HuH-7 (cell line): ENCODE measurements at places on chromosomes 12 and 14.

- DNase-seq: no peak
Measured at GRCh38 chr14:67933266-67933665, 113.7 kb downstream of the RAD51B start.

DNA sequence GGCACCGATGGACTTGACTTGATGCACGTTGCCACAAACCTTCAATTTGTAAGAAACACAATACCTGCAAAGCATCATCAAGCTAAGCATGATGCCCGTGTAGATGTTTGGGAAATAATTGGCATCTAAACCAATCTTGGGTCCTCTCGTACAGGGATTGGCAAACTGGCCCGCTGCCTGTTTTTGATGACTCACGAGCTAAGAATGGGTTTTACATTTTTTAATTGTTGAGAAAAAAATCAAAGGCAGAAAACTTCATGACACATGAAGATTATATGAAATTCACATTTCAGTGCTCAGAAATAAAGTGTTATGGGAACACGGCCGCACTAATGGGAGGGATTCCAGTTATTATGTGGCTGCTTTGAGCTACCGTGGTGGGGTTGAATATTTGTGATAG lies 10.9 kb downstream of the MTA1 start:
- DNase-seq: no peak

GRCh38 chr12:69886109-69886508 lies 61.1 kb downstream of the MYRFL start:
- DNase-seq: no peak

- no peak for DNase-seq
Measured at GRCh38 chr14:102777711-102778337, 575 bp downstream of the TRAF3 start.

DNA sequence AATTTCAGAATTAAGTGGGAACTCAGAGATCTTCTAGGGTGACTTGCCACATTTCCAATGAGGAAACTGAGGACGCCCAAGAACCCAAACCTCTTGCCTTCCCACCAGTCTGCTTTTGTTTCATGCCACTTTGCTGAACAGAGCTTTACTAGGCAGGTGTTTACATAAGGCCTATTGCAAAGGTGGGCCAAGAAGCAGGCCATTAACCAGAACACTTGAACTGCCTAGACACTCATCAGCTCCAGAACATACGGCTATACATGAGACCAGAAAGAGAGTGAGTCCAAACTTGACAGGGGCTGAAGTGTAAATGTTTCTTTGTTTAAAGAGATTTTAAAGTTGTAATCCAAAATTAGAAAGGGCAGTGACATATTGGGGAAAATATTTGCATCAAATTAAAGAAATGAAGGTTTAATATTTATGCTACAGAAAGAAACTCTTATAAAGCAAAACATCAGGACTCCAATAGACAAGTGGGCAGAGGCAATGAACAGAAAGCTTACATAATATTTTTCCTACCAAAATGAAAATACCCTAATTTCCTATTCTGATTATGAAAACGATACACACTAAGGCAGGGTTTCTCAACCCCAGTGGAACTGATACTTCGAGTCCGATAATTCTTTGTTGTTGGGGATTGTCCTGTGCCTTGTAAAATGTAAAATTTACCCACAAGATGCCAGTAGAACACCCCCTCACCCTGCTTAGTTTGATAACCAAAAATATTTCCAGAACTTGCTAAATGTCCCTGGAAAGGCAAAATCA lies 11.7 kb downstream of the BATF start:
- no peak for DNase-seq

GRCh38 chr14:63573581-63573980 lies 30.4 kb upstream of the PPP2R5E start:
- no peak for DNase-seq

GRCh38 chr12:76622351-76622750 lies 62.8 kb upstream of the OSBPL8 start:
- DNase-seq: no peak

- no peak for DNase-seq
Measured at GRCh38 chr12:96365604-96366380, 34.4 kb downstream of the CDK17 start.

DNA sequence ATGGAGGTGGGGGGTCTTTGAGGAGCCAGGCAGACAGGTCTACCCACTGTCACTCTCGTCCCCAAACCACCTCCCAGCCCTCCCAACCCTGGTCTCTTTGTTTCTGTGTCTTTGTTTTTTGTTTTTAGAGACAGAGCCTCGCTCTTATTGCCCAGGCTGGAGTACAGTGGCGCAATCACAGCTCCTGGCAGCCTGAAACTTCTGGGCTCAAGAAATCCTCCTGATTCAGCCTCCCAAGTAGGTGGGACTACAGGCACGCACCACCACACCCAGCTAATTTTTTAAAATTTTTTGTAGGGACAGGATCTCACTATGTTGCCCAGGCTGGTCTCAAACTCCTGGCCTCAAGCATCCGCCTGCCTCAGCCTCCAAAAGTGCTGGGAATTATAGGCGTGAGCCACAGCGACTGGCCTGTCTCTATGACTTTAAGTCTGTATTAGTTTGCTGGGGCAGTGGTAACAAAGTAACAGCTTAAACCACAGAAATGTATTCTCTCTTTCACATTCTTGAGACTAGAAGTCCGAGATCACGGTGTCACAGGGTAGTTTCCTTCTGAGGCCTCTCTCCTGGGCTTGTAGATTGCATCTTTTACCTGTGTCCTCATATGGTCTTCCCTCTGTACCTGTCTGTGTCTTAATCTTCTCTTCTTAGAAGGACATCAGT lies 26.1 kb downstream of the DTX1 start:
- DNase-seq: no peak

DNA sequence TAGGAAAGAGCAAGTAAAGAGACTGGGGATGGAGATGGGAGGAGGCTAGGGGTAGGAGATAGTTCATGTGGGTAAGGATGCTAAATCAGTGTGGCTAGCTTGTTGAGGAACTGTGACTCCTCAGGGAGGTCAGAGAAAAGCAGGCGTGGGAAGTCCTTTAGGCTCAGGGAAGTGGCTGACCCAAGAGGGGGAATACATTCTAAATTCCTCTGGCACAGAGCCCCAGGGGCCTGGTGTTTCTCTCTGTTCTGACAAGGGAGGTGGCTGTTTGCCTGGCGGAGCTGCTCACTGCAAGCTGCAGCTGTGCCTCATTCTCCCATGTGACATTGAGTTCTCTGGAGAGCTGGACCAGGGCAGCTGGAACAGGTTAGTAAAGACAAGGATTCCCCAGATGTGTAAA lies 152.2 kb upstream of the SLC38A2 start:
- no peak for DNase-seq

- no peak for DNase-seq
Measured at GRCh38 chr14:96205059-96205977, 679 bp downstream of the BDKRB2 start.

DNA sequence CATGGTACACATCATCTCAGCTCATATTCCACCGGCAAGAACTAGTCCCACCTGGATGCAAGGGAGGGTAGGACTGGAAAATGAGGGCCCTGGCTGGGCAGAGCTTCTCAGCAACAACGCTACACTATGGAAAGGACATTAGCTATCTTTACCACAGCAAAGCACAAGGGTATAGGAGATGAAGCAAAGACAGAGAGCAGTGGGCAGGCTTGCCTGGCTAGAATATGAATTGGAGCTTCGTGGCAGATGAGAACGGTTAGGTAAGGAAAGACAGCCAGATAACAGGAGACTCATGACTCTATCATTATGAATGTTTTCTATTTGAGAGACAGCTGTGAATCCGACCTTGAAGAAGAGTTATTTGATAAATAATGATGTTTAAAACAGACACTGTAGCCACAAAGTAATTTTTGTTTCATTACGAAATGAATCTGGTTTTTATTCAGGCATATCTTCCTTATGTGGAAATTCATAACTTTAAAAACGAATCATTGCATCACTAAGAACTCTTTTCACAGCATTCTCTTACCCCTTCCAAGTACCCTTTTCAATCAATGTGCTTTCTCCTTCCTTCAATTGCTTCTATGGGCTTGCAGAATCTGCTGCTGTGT lies 59.1 kb upstream of the PCED1B start:
- DNase-seq: no peak

DNA sequence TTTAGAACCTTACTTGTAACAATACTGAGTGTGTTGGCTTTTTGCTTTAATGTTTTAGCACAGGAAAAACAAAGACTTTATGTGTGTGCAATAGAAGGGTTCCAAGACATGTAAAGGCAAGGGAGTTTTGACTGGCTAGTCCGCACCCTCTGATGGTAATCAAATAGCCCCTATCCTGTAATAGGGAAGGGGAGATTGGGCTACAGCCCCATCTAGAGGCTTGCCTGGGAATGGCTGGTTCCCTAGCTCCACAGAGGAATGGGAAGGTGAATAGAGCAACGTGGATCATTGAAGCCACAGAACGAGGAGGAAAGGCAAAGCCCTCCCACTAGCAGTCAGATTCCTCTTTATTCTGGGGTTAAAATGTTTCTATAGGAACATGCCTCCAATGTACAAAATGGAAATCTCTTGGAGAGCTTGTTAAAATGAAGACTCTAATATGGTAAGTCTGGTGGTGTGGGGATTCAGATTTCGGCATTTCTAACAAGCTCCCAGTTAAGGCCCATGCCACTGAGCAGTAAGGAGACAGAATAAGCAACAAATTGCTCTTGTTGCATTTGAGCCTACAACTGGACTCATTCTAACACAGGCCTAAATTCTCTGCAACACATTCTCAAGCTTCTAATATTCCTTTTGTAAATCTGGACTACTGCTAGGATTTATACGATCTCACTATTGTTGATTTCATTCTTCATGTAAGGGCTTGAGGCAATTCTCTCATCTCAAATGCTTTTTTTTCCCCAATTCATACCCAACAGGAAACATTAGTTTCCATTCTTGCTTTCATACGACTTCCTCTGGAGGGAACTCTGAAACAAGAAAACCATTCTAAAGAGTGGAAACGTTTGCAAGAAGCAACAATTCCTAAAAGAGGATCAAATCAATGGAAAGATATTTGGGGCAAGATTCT lies 57.1 kb downstream of the NIN start:
- peak; percentile 58 for DNase-seq

GRCh38 chr12:124588751-124589267 lies 21.4 kb upstream of the NCOR2 start:
- no peak for DNase-seq

DNA sequence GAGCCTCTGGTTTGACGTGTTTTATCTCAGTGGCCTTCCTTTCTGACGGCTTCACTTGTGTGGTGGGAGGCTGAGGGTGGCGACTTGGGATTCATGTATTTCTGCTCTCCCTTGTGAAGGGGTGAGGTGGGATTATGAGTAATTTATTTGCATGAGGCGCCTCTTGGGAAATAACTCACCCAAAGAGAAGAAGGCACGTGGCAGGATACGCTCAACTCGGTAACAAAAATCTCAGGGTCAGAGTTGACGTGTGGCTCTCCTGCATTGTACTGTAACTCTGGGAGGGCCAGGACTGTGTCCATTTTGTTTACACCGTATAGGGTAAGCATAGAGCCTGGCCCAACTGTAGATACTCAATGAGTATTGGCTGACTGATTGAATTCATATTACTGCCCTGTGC lies 14.6 kb upstream of the C1S start:
- DNase-seq: no peak

DNA sequence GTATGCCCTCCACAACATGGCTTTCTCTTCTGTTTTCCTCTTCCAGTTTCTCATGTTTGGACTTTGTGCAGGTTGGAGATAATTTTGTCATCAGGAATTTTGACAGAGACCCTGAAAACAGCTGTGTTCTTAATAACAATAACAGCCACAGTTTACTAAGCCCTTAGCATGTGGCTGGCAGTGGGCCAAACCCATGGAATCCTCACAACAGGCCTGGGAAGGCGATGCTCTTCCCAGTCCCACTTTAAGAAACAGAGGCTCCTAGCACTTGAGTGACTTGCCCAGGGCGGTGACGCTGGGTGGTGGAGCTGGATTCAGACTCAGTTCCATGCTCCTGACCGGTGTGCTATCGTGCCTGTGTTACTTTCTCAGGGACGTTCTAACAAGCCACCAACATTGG lies 20.1 kb upstream of the PLEKHG3 start:
- no peak for DNase-seq

GRCh38 chr14:25658988-25659387 lies 609.0 kb upstream of the STXBP6 start:
- DNase-seq: no peak

- no peak for DNase-seq
Measured at GRCh38 chr14:103880348-103881267, 33.2 kb upstream of the PPP1R13B start.

- DNase-seq: no peak
Measured at GRCh38 chr14:96117101-96117897, 78.1 kb downstream of the C14orf132 start.

DNA sequence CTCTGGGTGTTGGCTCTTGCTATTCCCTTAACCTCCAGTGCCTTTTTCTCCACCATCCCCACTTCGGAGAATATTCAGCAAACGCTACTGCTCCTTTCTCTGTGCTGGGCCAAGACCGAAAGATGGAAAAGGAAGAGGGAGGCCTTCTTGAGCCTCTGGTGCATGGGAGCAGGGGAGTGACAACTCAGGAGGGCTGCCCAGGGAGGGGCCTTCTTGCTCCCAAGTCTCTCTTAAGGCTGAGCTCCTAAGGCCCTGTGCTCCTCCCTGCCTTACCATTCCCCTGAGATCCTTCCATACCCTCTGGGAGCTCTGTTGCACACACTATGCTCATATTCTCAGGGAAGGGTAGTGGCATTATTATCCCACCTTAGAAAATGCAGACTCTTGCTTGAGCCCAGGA lies 34.9 kb downstream of the SH2B3 start:
- no peak for DNase-seq

- no peak for DNase-seq
Measured at GRCh38 chr12:100733817-100734593, 60.6 kb upstream of the ANO4 start.

- no peak for DNase-seq
Measured at GRCh38 chr12:107179871-107180270, 86.5 kb upstream of the CRY1 start.

- DNase-seq: no peak
Measured at GRCh38 chr14:90096566-90096965, 34.8 kb downstream of the KCNK13 start.

- DNase-seq: no peak
Measured at GRCh38 chr14:55075628-55076175, 24.3 kb downstream of the MAPK1IP1L start.

GRCh38 chr14:94685681-94686485 lies 73.7 kb downstream of the SERPINA3 start:
- no peak for DNase-seq

DNA sequence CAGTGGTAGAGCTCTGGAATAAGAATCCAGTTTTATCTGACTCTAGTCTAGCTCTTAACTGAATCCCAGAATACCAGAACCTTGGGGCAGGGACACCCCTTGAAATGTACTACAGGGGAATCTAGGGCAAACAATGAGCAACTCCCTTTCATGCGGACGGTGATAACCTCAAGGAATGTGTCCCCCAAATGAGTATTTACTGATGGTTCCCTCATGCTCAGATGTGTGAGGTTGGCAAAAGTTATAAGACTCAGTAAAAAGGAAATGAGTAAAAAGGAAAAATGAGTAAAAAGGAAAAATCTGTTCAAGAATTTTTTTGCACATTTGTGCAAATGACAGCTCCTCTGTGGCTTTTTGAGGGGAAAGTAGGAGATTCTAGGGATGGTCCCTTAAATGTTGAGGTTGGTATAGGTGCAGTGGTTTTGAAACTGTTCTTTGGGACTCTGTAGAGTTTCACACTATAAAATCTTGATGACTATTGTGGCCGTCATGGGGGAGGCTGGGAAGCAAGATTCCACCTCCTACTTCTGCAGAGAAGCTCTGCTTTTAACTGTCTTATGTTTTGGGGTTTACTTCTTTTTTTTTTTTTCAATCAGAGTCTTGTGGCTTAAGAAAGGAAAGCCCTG lies 58.6 kb downstream of the NRXN3 start:
- no peak for DNase-seq

- DNase-seq: no peak
Measured at GRCh38 chr12:77374673-77375072, 309.3 kb upstream of the E2F7 start.

- no peak for DNase-seq
Measured at GRCh38 chr14:64879635-64880220, at the start of gene SPTB. Gene SPTB (minus strand): TSS chr14:64879907. CDS start chr14:64823094, 56,813 bp downstream.
